Placental pericyte (primary cell): ENCODE measurements at places on chromosomes 11 and 22. TPM values are rescaled to one million over a fixed set of nuclear protein-coding genes. Genes with fewer than 3 reads are reported as not detected.

FGF3 gene
- total RNA-seq: not detected in 2 replicates

FJX1 gene
- total RNA-seq: 18.4 and 125 TPM in 2 replicates

SYCE3 gene
- not detected in 2 replicates for total RNA-seq

LYVE1 gene
- total RNA-seq: not detected in 2 replicates

SIK2 gene
- total RNA-seq: 6.8 and 12.6 TPM in 2 replicates

DCHS1 gene
- total RNA-seq: 21.0 and 44.0 TPM in 2 replicates

PIWIL4 gene
- 1.3 and 6.0 TPM in 2 replicates for total RNA-seq

OR5A1 gene
- total RNA-seq: not detected in 2 replicates

OR8G5 gene
- total RNA-seq: not detected in 2 replicates

TAGLN gene
- 1,440 and 2,227 TPM in 2 replicates for total RNA-seq

PISD gene
- total RNA-seq: 56.3 and 73.1 TPM in 2 replicates

OR51B4 gene
- total RNA-seq: not detected in 2 replicates

CAVIN3 gene
- 357 and 444 TPM in 2 replicates for total RNA-seq

SOX6 gene
- 5.9 and 10.0 TPM in 2 replicates for total RNA-seq

IGF2 gene
- 3.9 and 60.7 TPM in 2 replicates for total RNA-seq

CRKL gene
- total RNA-seq: 48.1 and 60.7 TPM in 2 replicates
